Activated CD4-positive, alpha-beta T cell treated with anti-CD3 and anti-CD28 coated beads, Interleukin-10, Interleukin-2, amounts not matched to agents 100 ng/mL and 50 ng/mL, durations not matched to agents 16 hours and 8 hours (primary cell): ENCODE measurements at places on chromosomes 16 and 17.

DNA sequence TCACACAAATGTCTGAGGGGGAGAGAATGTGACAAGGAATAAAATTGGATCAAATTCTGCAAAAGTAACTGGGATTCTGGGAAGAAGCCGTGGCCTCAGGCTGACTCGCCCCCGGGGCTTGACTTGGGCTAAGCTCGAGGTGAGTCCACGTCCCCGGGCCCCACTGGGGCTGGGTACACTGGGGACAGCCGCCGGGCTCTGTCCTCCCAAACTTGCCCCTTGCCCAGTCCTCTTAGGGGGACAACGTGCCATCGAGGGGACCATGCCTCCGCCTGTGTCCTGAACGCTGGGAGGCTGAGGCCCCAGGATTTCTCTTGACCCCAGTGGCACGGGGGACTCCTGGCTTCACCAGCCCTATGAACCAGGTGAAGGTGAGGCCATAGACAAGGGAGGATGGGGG lies 21.1 kb downstream of the DOC2B start:
- DNase-seq, result no peak

GRCh38 chr17:41539071-41539492 lies 11.0 kb upstream of the KRT19 start:
- no peak for DNase-seq

DNA sequence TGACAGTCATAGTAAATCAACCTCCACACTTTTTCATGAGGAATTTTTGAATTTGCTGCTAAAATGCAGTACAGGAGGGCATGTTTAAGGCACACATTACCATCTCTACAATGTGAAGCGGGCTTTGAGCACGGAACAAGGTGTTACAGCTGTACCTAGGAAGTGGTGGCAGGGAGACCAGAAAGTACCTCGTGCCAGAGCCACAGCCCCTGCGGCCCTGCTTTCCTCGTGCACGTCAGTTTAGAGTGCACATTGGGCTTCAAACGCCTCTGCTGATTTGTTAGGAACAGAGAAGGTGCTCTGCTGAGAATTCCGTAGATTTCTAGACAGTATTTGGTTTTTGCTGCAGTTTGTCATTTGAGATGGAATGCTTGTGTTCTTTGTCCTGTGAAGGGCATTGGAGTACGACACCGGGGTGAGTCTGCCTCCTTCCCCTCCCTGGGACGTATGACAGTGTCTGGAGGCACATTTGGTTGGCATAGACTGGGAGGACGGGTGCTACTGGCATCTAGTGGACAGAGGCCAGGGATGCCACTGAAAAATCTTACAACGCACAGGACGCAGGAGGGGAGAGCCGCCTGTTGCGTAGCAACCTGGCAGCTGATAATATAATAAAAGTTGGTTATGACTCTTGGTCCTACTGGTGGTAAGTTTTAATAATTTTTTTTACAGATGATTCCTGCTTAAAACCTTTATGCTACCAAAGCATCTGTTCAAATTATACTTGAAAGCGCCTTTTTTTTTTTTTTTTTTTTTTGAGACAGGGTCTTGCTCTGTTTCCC lies 9.1 kb downstream of the FOXK2 start:
- no peak for DNase-seq

- no peak for DNase-seq
Observed at GRCh38 chr16:28915181-28915580, 9.9 kb downstream of the RABEP2 start.

GRCh38 chr16:30837904-30838303 lies 50.9 kb upstream of the ZNF629 start:
- no peak for DNase-seq

- no peak for DNase-seq
Observed at GRCh38 chr16:88975511-88976061, 1.4 kb downstream of the CBFA2T3 start.

DNA sequence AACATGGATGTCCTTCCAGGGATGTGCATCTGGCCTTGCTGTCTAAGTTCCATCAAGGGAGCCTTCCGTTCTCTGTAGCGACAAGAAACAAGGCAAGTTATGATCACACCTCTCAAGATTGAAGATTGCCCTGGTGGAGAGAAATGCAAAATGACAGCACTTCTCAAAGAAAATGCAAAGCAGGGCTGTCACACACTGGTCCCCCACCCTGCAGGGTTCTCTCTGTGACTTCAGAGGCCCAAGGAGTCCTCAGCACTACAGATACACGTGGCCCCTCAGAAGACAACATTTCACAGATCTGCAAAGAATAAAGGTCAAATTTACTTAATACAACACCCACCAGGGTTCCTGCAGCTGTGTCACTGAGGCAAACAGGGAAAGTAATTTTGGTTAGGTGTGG lies 60.7 kb upstream of the TEX2 start:
- DNase-seq, result no peak

DNA sequence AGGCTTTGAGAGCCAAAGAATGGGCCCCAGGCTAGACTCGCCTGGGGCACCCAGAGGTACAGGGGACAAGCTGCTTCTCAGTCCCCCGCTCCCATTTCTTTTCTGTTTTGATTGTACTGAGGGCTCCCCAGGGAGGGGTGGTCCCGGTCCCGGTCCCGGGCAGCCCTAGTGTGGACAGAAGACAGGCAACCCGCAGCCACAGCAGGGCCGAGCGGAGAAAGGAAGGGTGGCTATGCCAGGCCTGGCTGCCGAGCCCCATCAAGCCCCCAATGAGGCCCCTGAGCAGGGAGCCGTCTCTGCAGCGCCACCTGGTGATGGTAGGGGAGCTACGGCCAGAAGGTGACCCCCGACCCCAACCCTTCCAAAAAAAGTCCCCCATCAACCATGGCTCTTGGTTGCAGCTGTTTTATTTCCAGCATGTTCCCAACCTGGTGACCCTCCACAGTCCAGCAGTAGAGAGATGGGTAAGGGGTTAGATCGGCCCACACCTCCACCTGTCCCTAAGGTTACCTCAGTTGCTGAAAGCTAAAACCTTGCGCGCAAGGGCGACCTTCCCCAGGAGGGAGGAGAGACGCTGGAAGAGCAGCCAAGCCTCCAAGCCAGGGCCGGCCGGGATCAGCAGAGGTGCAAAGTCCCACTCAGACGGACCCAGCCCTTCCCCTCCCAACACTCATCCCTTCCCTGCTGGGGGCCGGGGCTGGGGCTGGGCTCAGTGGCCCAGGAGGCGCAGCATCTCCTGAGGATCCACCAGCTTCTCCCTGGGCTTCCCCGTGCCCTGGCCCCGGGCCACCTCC lies 2.6 kb upstream of the GRIN2C start:
- DNase-seq, result peak; percentile 63

- no peak for DNase-seq
Observed at GRCh38 chr16:7405166-7405565, 72.5 kb downstream of the RBFOX1 start.

DNA sequence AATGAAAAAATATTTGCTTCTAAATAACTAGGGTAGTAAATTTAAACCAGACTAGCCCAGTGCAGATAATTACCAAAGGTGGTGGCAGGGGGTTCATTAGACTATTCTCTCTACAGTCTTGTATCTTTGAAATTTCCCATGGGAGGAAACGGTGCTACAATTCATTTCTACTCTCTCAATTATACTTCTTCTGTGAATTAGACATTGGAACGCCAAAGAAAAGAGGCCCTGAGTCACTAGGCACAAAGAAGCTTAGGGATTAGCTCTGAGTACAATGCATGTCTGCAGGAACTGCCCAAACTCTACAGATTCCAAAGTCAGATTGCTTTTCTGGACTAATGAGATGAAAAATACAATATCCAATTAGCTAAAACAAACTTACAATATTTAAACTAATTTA lies 30.7 kb upstream of the ARL6IP1 start:
- no peak for DNase-seq

DNA sequence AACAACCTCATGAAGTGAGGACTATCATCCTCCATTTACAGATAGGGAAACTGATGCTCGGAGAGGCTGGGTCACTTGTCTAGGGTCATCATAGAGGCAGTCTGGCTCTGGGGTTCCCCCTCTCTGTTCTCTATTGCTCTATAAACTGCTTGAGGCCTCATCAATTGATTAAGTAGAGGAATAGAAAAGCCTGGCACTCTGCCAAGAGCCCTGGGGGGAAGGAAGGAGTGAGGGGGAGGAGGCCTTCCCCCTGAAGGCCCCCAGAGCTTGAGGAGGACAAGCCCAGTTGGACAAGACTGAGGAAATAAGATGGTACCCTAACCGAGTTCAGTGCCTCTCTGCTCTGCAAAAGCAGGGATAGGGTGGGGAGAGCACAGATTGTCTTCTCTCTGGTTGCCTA lies 21.0 kb downstream of the SDK2 start:
- DNase-seq, result no peak

GRCh38 chr17:74427048-74427762 lies 4.7 kb upstream of the GPRC5C start:
- DNase-seq, result no peak

DNA sequence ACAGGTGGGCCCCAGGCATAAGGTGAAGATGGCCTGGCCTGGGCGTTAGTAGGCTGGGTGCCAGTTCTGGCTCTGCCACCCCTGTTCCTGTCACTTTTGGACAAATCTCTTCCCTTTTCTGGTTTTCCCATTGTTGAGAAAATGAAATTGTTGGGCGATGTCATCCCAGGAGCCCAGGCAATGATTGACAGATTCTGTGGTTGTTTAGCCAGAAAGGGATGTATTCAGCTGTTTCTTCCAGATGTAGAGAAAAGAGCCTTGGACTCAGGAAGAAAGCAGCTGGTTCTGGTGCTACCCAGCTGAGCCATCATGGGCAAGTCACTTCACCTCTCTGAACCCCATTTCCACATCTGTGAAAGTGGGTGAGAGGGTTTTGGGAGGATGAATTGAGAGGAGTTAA lies 60.1 kb upstream of the MRTFB start:
- DNase-seq, result no peak

GRCh38 chr17:76560877-76561221 lies 21.0 kb downstream of the PRCD start:
- no peak for DNase-seq

DNA sequence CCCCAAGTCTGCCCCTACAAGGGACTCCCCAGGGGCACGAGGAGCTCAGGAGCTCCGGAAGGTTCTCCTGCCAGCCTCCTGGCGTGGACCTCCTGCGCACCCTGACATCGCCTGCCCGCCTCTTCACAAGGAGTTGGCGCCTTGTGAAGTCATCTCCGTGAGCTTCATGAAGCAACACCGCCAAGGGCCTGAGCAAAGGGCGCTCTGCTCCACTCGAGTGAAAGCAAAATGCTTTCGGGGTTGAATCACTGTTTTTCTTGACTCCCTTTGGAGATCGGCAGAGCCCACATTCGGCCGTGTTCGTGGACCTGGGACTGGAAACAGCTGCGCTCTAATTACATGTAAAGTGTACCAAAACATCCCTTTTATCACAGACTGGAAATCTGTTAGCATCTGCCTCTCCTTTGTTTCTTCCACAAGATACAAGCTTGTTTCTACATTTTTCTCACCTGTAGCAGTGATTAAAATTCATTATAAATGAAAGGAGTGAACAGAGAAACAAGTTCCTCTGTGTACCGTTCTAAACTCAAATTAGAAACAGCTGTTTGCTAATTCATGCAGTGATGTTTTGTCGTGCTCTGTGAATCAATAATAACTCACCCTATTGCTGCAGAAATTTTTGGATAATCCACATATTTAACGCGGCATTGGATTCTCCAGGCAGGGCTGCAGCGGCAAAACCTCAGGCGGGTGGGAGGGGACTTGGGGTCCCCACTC lies 203.3 kb downstream of the ZNF423 start:
- no peak for DNase-seq

- no peak for DNase-seq
Observed at GRCh38 chr17:823501-823902, 41.3 kb downstream of the MRM3 start.

GRCh38 chr16:67017810-67018488 lies 11.0 kb upstream of the CBFB start:
- peak; percentile 95 for DNase-seq

DNA sequence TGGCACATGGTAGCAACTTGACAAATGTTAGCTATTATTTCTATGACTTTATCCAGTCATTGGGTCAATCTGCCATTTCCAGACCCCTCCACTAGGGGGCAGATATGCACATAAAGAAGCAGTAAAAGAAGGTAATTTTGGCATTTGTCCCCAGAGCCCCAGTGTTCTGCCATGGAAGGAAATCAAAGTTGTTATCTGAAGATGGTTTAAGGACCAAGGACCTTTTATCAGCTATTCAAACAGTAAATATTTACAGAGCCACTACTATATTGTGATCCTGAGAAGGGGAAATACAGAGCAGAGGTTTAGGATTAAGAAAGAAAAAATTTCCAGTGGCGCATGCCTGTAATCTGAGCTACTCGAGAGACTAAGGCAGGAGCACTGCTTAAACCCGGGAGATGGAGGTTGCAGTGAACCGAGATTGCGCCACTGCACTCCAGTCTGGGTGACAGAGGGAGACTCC lies 20.0 kb downstream of the TRAF4 start:
- DNase-seq, result peak; percentile 83

DNA sequence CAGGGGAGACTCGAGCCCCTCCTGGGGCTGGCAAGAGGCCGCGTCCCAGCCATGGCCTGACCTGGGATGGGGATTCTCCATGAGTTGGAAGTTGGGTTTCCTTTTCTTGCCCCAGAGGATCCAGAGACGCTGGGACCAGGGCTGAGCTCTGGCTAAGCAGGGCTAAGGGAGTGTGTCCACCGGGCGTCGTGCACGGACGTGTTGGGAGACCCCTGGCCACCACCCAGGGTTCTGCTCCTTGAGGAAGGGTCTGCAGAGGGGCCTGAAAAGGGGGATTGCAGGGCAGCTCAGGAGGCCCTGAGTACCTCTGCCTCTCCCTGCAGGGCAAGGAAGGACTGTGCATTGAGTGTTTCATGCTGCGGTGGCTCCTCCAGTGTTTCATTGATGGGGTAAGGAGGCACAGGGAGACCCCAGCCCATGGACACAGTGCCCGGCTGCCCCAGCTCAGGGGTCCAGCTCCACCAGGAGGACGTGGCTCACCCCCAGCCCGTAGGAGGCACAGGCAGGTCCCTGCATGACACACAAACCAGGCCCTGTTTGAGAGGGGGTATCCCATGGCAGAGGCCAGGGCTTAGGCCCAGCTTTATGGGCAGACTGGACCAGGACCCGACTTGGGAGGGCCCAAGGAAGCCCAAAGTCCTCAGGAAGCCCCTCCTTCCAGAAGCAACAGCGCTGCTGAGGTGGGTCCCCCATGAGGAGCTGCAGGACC lies 47.5 kb downstream of the USP22 start:
- DNase-seq, result no peak
